Activated T-helper 2 cell treated with anti-CD3 and anti-CD28 coated beads, Interferon-gamma antibody, Interleukin-2, Interleukin-4, amounts not matched to agents 10 μg/mL and 5 μg/mL and 100 μg/mL, durations not matched to agents 14 hours and 24 hours and 36 hours (primary cell): ENCODE measurements at places on chromosomes 1 and 21. TPM values are rescaled to one million over a fixed set of nuclear protein-coding genes. Genes with fewer than 3 reads are reported as not detected.

Gene FAM151A
- total RNA-seq: not detected in 2 replicates

- no peak for DNase-seq
- no peak overlapping the region for H3K4me3 ChIP-seq
- H3K27ac ChIP-seq: no peak overlapping the region
- H3K36me3 ChIP-seq: peaks cover 8% of the 10 kb centered on the region
- no peaks in the 10 kb centered on the region for H3K27me3 ChIP-seq
These were observed 32.9 kb downstream of the KIFAP3 start for GRCh38 chr1:170041423-170042192.

DNA sequence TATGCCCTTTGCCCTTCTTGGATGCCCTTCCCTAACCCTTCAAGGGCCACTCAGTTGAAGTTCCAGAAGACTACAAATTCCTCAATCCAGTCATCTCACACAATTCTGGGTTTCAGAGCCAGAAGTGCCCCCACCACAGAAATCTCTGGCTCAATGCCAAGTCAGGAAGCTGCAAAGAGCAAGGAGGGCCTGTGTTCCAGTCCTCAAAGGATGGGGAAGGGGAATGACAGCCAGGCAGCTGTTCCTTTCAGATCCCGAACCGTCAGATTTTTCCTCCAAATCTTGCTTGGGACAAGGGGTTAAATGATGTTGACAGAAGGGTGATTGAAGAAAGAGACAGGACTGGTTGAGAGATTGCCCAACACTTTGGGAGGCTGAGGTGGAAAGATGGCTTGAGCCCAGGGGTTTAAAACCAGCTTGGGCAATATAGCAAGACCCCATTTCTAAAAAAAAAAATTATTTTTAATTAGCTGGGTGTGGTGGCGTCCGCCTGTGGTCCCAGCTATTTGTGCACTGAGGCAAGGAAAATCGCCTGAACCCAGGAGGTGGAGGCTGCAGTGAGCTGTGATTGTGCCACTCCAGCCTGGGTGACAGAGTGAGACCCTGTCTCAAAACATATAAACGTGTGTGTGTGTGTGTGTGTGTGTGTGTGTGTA is 716 bp upstream of the HPDL start:
- no peak for DNase-seq
- H3K27me3 ChIP-seq: no peaks in the 10 kb centered on the region
- peak overlapping the region; percentile 80 for H3K4me3 ChIP-seq
- H3K36me3 ChIP-seq: peaks cover 24% of the 10 kb centered on the region
- H3K4me1 ChIP-seq: peaks cover 16% of the 10 kb centered on the region

Gene CD164L2
- total RNA-seq: not detected in 2 replicates

DNA sequence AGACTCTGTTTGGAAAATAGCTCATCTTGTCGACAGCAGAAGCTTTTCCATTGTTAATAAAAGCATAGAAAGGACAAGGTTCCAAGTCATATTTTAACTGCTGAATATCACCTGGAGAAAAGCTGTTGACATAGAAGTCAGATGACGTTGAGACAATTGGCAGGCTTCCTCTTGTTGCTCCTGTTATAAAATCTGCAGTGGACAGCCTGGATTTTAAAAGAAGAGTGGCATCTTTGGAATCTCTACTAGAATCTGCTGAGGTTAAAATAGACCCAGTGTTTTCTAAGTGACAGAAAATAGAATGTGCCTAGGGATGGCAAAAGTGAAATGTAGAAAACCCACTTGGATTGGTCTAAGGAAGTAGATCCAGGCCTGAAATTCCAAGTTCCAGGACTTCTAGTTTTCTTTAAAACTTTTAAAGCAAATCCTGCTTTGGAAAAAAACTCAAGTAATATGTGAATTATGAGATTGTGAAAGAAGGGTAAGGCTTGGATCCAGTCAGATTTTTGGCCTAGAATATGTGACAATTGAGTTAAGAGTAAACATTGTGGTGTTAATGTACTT is 53.6 kb upstream of the NEXN start:
- peaks cover 7% of the 10 kb centered on the region for H3K36me3 ChIP-seq
- no peak overlapping the region for H3K27ac ChIP-seq
- DNase-seq: no peak
- H3K4me1 ChIP-seq: no peaks in the 10 kb centered on the region
- no peaks in the 10 kb centered on the region for H3K27me3 ChIP-seq
